ENCODE measurements at places on chromosomes 12 and 14. TPM values are rescaled to one million over a fixed set of nuclear protein-coding genes. Genes with fewer than 3 reads are reported as not detected.
A peak's percentile ranks its signal among the peaks of the same experiment; 100 is the strongest.

GRCh38 chr14:23861666-23862065, 91.9 kb upstream of the DHRS4 start:
- DNase-seq, result no peak

GRCh38 chr12:5503774-5504173, 71.9 kb downstream of the NTF3 start:
- no peak for DNase-seq

- DNase-seq, result peak; percentile 89
These were observed 25.4 kb downstream of the ZBTB42 start for GRCh38 chr14:104826189-104826860.

The POLR3B gene
- 8.9 TPM for total RNA-seq

The REM2 gene
- 1.4 TPM for total RNA-seq

The WIF1 gene
- total RNA-seq, result 0.81 TPM

DNA sequence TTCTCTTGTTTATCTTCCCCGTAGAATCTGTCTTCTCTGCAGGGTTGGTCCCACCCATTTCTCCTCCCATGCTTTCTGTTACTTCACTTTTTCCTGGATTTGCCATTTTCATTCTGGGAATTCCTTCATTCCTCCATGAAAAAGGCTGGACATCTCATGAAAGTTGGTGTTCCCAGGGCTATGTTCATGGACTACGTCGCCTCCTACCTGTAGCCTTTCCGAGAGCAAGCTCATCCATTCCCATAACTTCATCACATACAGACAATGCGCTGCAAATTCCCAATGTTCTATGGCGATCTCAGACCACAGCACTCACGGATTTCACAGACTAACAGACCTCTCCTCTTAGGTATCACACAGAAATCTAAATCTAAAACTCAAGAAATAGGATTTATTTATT, 217.1 kb downstream of the EXOC5 start:
- DNase-seq, result no peak

The CCNK gene
- total RNA-seq, result 45.5 TPM

The COX8C gene
- 0.43 TPM for total RNA-seq

GRCh38 chr14:73311708-73312030, 74.4 kb downstream of the PAPLN start:
- DNase-seq, result no peak

GRCh38 chr14:76352639-76353281, 23.2 kb upstream of the ESRRB start:
- DNase-seq, result peak; percentile 29

DNA sequence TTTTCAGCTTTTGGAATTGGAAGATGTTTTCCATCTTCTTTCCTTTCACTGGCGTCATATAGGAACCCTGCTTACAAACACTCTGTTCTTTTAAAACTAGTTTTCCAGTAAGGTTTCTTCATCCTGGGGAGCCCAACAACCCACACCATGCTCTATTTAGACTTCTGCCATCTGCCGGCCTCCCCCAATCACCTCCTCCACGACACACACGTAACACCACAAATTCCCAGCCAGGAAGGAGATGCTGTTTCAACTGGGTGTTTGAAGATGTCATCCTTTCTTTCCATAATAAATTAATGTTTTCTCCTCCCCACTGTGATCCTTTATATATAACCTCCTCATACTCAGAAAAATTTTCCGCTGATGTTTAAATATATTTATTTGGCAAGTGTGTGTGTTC, 231.4 kb upstream of the DDHD1 start:
- DNase-seq, result no peak

DNA sequence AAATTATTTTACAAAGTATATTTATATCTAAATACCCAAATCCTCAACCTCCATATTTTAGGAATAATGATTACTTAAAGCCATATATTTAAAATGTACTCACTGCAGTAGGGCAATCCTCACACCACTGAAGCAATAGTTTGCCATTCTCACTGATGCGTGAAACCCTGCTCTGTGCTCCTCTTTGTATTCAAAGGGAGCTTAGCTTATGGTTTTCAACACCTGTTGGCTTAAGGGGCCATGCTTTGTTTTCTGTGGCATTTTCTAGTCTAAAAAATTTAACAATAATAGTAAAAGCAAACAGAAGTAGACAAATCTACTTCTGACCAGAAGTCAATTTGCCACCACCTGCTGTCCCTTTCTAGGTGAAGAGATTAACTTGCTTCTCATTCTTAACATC, 294.6 kb downstream of the FLRT2 start:
- DNase-seq, result no peak

DNA sequence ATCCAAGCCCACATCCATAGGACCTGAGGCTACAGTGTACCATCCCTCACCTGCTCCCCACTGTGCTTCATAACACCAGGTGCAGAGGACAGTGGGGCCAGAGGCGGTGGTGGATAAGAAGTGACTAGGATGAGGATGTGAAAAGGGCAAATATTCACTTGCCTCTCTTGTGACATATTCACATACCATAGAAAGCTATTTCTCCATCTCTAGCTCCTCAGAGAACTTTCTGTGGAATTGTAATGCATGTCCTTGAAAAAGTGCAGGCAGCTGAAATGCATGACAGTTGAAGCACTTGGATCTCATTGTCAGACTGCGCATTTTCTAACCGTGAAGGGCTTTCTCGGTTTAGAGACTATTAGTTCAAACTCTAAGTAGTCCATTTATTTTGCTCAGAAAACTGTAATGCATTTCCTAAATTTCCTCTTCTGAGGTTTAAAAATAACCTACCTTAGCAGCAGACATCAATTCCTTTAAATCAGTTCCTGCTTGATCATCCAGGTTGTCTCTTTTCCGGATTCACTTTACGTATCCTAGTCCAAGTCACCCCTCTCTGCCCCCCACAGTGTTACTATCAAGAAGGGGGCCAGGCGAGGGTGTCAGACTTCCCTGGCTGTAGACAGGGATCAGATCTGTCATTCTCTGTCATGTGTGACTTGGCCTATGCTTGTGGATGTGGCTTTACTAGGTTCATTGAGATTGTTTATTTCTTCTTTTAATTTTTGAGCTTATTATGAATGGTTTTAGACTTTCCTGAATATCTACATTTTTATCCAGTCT, 984.0 kb upstream of the TMEM132C start:
- no peak for DNase-seq

GRCh38 chr14:92631098-92631497, 117.3 kb downstream of the LGMN start:
- no peak for DNase-seq

GRCh38 chr12:46920499-46920898, 94.7 kb upstream of the SLC38A4 start:
- DNase-seq, result no peak

The KRT73 gene
- total RNA-seq, result not detected

- DNase-seq, result no peak
These were observed 126.1 kb downstream of the PELI2 start for GRCh38 chr14:56244138-56244789.
